Inflammatory macrophage (primary cell): ENCODE measurements at places on chromosomes 1 and 21.

DNA sequence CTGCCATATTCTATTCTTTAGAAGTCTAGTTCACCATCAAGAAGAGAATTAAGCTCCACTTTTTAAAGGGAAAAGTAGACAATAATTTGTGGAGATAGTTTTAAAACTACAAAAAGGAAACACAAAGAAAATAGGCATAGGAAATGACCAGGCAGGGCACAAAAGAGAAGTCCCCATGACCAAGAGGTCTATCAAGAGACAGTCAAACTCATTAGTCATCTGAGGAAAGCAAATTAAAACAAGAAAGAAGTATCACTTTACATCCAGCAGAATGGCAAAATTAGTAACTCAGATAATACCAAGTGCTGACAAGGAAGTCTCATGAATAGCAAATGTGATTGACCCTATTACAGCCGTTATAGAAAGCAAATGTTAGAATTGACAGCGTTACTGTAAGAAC, 243.7 kb upstream of the SNX7 start:
- no peak for DNase-seq

DNA sequence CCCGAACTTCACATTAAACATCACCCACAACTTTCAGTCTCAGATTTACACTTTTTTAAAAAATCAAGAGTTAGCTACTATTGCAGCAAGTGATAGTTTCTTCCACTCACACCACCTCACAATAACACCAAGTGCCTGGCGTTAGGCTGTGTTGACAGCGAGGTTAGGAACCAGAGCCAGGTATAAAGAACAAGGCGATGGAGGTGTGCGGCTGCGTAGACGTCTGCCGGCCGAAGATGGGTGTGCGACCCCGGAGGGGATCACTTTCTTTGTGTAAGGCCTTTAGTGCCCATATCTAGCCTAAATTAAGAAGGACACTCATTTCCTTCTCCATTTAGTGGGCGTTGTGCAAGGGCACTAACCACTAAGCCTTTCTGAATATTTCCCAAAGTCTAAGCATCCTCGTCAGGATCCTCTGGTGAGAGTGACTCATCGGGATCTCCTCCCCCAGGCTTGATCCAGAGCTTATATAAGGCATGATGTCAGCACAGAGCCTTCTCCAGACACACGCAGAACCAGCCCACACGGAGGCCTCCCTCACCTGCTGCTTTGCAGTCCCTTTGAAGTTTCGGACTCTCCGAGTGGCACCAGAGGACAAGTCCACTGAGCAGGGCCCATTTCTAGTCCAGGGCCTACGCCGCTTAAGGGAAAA, 11.8 kb downstream of the NHLH2 start:
- DNase-seq: peak; percentile 94

GRCh38 chr1:202516434-202516877, 168.0 kb downstream of the PPP1R12B start:
- DNase-seq: no peak

DNA sequence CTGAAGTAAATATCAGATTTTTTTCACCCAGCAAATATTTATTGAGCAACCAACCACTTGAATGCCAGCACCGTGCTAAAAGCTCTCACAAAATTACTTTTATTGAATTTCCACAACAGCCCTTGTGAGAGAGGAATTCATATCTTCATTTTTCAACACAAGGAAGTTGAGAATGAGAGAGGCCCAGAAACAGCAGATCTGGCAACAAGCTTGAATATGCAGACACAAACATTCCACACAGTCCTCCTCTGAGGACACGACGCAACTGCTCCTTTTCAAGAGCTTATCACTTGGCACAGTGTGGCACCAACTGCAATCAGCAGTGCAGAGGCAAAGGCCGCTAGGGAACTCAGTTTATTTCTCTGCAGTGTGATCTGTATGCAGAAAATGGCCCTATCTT, 32.2 kb upstream of the IFNAR2 start:
- DNase-seq: no peak

DNA sequence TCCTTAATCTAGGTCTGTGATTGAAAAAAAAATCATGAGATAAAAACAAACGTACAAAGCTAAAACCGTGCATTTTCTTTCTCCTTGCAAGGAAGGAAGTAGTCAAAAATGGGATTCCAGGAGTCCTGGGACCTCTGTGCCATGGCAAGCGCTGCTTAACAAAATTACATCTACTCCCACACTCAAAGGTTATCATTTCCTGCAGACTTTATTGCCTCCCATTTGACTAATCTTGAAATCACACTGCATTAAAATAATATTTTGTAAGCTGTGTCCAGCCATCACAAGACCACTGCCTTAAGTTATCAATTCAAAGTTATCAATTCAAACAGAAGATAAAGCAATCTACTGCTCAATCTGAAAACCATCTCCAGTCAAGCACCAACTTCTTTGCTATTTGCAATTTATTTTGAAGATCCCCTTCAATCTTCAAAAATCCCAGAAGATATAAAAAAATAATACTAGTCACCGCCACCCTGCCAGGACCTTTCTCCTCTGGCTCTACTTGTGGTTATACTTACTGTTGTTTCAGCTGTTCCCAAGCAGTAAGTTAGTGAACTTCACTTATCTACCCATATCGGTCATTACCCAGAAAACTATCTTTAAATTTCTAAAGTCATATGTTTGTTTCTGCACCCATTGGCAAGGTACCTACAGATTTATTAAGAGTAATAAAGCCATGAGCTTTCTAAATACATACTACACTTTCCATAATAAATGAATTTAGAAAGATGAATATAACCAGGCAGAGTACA, 38.1 kb upstream of the RAP1GAP start:
- DNase-seq: no peak

GRCh38 chr1:119743308-119743707, 25.4 kb downstream of the HMGCS2 start:
- DNase-seq: no peak

GRCh38 chr1:156922986-156923669, 2.7 kb downstream of the LRRC71 start:
- no peak for DNase-seq

GRCh38 chr1:174165471-174166137, 6.3 kb downstream of the RABGAP1L start:
- no peak for DNase-seq

DNA sequence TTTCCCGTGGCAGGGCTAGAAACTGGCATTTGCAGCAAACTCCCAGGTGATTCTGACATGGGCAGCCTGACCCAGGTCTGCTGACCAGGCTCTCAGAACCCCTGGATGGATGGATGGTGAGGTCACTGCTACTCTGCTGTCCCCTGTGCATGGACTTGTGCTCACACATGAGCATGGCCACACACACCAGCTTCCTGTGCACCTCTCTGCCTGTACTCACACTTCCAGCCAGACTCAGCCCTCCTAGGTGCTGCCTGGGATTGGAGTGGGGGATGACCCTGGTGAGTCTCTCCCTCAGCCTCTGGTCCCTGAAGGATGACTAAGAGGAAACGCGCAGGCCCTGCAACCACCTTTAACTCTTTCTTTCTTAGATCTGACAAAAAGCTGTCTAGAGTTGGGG, 361.1 kb downstream of the HHAT start:
- DNase-seq: no peak

DNA sequence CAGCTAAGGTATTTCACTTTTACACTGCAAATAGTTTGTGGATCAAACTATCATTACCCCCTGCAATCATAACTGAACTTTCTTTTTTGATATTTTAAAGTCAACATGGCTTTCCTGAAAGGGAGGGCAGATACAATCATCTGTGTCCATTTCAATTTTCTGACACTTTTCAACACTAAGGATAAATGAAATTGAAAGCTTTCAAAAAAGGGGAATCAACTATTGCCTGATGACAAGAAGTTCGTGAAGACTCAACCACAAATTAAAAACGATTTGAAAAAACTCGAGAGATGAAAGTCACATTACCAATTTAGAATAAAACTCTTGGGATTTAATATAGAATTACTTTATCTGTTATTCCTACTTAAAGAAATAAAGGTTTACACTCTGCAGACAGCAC, 11.7 kb downstream of the SRSF4 start:
- no peak for DNase-seq

DNA sequence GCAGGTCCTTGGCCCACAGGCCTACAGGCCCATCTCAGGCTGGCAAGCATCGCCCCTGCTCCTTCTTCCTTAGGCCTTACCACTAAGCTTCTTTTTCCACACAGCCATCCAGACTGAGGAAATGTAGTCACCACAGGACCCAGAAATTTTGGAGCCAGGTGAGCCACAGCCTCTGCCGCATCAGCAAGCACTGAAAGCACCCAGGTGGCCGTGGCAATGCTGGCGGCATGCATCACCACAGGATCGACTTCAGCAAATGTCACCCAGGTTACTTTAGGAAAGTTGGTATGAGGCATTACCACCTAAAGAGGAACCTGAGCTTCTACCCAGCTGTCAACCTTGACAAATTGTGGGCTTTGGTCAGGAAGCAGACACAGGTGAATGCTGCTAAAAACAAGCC, 11.6 kb downstream of the PIGM start:
- DNase-seq: no peak

DNA sequence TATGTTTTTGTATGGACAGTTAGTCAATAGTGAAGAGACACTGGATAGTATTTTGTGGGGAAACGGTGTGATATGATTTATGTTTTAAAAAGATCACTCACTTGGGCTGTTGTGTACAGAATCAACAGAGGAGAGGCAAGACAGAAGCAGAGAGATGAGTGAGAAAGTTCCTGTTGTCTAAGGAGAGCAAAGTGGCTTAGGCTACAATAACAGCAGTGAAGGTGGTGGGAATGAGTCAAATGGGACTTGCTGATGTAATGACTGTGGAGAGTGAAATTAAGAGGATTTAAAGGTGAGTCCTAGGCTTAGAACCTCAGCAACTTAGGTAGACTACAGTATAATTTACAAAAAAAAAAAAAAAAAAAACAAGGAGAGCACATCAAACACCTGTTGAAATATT, 169.2 kb upstream of the HP1BP3 start:
- DNase-seq: no peak

DNA sequence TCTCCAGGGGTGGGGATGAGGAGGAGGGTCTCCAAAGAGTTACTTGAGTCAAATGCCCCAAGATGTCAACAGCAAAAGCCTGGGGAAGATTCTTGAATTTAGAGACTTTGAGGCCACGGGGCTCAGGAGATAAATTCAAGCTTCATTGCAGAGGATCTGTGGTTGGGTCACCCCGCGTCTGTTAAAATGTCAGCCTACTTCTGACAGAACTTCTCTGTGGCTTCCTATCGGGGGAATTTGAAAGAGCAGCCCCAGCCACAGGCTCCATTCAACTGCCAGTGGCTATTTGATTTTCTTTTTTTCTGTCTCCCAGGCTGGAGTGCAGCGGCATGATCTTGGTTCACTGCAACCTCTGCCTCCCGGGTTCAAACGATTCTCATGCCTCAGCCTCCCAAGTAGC, 62.5 kb upstream of the EFHD2 start:
- DNase-seq: no peak

GRCh38 chr1:3617806-3618345, 6.6 kb upstream of the MEGF6 start:
- no peak for DNase-seq
